ENCODE measurements at places on chromosomes 11 and 22. TPM values are rescaled to one million over a fixed set of nuclear protein-coding genes. Genes with fewer than 3 reads are reported as not detected.

SHISAL1 gene
- 0.72 TPM for total RNA-seq

GRIA4 gene
- total RNA-seq = 144 TPM

JHY gene
- 7.4 TPM for total RNA-seq

LINC01488 gene
- total RNA-seq = not detected

NUDT8 gene
- 6.2 TPM for total RNA-seq

PANX3 gene
- total RNA-seq = not detected

YPEL1 gene
- 18.4 TPM for total RNA-seq

SLC22A8 gene
- total RNA-seq = not detected

HPX gene
- total RNA-seq = 5.2 TPM

SLC6A5 gene
- not detected for total RNA-seq

TPCN2 gene
- total RNA-seq = 20.5 TPM

RELA gene
- total RNA-seq = 98.8 TPM

OR52E1 gene
- not detected for total RNA-seq

APOBEC3A gene
- total RNA-seq = not detected

CASP5 gene
- total RNA-seq = not detected

CSF2RB gene
- 0.56 TPM for total RNA-seq

PMM1 gene
- total RNA-seq = 25.8 TPM

KDELR3 gene
- total RNA-seq = 14.5 TPM

OR4A15 gene
- not detected for total RNA-seq

TSPAN18 gene
- 51.3 TPM for total RNA-seq

HOATZ gene
- not detected for total RNA-seq

TYR gene
- not detected for total RNA-seq

DGCR6 gene
- total RNA-seq = 6.0 TPM

OR52N4 gene
- not detected for total RNA-seq

RIBC2 gene
- 2.5 TPM for total RNA-seq

FAM181B gene
- 0.47 TPM for total RNA-seq

SGSM1 gene
- total RNA-seq = 1.2 TPM

CCND1 gene
- total RNA-seq = 215 TPM

TIGD3 gene
- total RNA-seq = 0.60 TPM

IL18 gene
- total RNA-seq = 0.29 TPM

MGAT3 gene
- total RNA-seq = 45.3 TPM

MICAL2 gene
- 15.0 TPM for total RNA-seq

OR5B21 gene
- total RNA-seq = not detected

OR10G4 gene
- not detected for total RNA-seq

ESAM gene
- 0.85 TPM for total RNA-seq

TSGA10IP gene
- not detected for total RNA-seq

TRIM51 gene
- total RNA-seq = not detected

TANGO2 gene
- total RNA-seq = 13.4 TPM

KCNQ1OT1 gene
- total RNA-seq = 30.5 TPM
